Ammon's horn (tissue), 1 donor: ENCODE measurements at places on chromosomes 7 and 10.

GRCh38 chr10:114714281-114714741, 56.2 kb upstream of the ABLIM1 start:
- peak; percentile 63 for DNase-seq

DNA sequence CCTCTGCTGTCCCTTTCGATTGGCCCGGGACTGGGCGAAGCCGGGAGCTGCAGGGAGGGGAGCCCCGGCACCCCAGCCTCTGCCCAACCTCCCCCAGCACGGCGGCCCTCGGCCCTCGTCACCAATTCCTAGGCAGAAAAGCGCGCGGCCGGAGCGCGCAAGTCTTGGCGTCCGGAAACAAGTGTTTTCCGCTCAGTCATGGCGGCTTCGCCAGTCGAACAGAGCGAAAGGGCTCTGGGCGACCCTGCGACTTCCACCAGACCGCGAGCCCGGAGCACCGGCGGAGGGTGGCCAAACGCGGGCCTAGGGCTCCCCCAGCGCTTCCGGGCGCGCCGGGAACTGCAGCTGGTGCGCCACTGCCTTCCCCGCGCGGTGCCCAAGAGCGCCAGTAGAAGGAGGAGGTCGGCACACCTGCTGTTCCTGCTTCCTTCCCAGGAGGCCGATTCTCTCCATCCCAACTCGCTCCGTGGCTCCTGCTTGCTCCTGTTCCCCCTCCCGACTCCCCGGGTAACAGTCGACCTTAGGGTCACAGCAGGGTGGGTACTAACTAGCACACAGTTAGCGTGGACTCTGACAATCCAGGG, 729.9 kb downstream of the ZWINT start:
- DNase-seq: peak; percentile 64

GRCh38 chr10:12703126-12703525, 298.4 kb downstream of the CCDC3 start:
- no peak for DNase-seq

- no peak for DNase-seq
These were observed 14.0 kb upstream of the IL6 start for GRCh38 chr7:22712999-22713398.

- DNase-seq: no peak
These were observed 80.1 kb downstream of the EMX2 start for GRCh38 chr10:117622471-117623184.

DNA sequence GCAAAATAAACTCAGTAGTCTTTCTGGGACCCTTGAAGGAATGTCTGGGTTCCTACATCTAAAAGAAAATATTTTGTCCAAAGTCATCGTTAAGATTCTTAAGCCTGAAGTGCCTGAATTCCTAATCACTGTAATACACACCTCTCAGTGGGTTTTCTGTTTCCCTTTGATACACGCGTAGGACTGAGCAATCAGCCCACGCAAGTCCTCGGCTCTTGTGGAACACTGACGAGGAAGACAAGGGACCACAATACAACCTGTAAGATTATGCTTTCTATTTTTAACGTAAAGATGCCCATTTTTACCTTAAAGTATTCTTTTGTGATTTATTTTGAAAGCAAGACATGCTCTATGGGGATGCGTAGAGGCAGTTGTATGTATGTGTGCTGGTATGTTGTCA, 472.8 kb upstream of the CELF2 start:
- DNase-seq: no peak

DNA sequence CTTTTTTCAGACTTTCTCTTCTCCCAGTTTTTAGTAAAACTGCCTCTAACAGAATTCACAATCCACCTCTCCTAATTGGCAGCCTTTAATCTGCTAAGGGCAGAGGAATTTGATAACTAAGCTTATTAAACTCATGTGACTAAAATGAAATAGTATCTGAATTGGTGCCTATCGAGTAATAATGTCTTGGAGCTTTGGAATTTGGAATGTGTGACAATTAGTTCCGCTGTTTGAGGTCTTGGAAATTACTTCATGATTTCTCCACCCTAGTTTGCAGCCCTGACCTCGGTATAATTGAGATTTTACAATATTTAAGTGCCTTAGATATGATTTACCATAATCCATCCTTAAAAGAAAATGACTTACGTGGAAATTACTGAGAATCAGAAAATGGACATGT, 190.4 kb upstream of the NEBL start:
- no peak for DNase-seq

- DNase-seq: no peak
These were observed 60.7 kb upstream of the DNAJB6 start for GRCh38 chr7:157276091-157276561.

DNA sequence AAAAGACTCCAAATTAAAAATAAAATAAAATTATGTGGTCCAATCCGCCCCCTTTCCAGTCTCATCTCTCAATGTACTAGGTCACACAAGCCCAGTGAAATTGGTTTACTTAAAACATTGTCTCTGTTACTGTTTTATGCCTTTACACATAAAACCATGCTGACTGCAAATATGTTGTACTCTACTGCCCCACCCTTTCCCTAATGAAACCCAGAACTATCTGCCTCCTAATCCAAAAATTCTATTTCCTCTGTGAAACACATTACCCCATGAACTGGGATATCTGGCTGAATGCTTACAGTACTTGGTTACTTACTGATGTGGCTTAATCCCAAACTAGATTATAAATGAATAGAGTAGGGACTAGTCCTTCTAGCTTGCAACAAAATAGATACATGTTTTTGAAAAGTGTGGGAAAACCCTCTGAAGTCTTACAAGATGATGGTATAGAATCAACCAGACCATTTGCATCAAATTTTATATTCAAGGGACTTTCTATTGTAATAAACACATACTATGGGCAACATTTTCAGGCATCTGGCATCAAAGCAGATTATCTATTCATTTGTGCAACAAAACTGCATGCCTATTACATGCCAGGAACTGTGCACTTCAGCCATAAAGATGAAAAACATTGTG, 10.0 kb upstream of the KMT2E start:
- DNase-seq: no peak
